ENCODE measurements at places on chromosomes 6 and 20.
A peak's percentile ranks its signal among the peaks of the same experiment; 100 is the strongest.

GRCh38 chr20:53498341-53498740, 95.3 kb downstream of the ZNF217 start:
- no peak for ATAC-seq

GRCh38 chr6:104936766-104937535, 20.0 kb upstream of the LIN28B start:
- ATAC-seq: no peak

GRCh38 chr20:19758501-19759331, 658 bp downstream of the RIN2 start:
- ATAC-seq: peak; percentile 62

GRCh38 chr6:81752084-81752920, at the start of gene TENT5A:
TSS of gene TENT5A (minus strand) at chr6:81752681. CDS start at chr6:81752141, 540 bp downstream.
- ATAC-seq: peak; percentile 82

DNA sequence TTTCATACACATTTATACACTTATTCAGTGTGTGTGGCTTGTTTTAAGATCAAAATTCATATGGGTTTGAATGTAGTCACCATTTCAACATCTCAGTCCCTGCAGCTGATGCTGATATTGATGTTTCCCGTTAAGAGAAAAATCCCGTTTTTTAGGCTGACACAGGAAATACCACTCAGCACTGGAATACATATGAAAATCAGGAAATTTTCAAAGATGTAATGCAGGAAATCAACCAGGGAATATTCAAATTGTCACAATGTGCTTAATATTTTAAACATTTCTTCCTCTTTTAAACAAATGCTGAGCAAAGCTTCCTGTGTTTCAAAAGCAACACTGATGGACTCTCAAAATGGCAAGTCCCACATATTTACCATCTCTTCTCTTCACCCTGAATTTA, 94.5 kb upstream of the MARCKS start:
- no peak for ATAC-seq

GRCh38 chr20:37853823-37854375, 49.0 kb upstream of the VSTM2L start:
- no peak for ATAC-seq

- no peak for ATAC-seq
Observed at GRCh38 chr6:161029195-161029809, 37.7 kb downstream of the MAP3K4 start.

DNA sequence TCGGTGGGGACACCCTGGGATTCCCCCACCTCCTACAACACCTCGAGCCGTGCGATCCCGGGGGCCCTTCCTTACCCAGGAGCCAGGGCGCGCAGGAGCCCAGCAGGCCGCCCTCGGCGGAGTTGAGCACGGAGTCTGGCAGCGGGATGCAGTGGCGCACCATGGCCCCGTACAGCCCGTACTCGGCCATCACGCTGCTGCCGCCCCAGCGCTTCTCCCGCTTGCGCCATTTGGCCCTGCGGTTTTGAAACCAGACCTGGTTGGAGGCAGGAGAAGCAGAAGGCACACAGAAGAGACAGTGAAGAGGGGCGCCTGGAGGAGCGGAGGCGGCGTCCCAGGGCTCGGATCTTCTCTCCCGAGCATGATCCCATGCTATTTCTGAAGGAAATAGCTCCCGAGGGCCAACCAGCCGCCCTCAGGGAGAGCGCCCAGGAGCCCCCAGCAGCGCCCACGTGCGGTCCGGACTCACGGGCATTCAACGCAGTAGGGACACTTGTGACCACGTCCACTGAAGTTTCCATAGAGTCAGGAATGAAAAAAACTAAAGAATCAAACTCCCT, 4.3 kb downstream of the VSX1 start:
- ATAC-seq: peak; percentile 75

GRCh38 chr6:166605752-166606151, 19.3 kb upstream of the RAMACL start:
- no peak for ATAC-seq
